ENCODE measurements at places on chromosomes 1 and 21.
A peak's percentile ranks its signal among the peaks of the same experiment; 100 is the strongest.

GRCh38 chr1:221093903-221094791 lies 214.9 kb downstream of the HLX start:
- no peak for DNase-seq

DNA sequence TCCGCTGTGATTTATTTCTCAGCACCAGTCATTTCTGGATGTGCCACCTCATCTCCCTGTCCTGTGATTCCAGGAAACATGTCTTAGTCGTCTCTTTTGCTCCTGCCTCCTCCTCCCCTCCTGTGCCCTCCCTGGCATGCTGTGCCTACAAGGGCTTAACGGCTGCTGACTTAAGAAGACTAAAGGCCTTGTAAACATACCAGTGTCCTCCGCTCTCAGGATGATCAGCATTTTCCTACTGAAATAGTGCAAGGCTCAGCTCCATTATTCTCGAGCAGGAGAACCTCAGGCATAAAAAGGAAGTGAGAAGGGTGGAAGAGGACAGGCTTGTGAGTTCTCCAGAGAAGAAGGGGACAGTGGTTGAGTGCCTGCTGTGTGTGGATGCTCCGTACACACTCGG lies 61.6 kb upstream of the RUNX3 start:
- DNase-seq, result no peak

DNA sequence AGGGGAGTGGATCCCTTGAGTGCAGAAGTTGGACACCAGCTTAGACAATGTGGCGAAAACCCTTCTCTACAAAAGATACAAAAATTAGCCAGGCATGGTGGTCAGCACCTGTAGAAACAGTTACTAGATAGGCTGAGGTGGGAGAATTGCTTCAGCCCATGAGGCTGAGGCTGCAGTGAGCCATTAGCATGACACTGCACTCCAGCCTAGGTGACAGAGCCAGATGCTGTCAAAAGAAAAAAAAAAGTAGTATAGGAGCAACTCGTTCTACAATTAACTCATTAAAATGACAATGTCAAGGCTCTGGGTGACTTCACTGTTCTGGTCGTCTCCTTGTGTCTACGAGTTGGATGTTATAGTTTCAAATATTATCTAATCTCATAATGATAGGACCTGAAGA lies 370.6 kb upstream of the NCAM2 start:
- DNase-seq, result no peak

- DNase-seq, result no peak
Observed at GRCh38 chr1:12202577-12202976, 27.3 kb upstream of the VPS13D start.

DNA sequence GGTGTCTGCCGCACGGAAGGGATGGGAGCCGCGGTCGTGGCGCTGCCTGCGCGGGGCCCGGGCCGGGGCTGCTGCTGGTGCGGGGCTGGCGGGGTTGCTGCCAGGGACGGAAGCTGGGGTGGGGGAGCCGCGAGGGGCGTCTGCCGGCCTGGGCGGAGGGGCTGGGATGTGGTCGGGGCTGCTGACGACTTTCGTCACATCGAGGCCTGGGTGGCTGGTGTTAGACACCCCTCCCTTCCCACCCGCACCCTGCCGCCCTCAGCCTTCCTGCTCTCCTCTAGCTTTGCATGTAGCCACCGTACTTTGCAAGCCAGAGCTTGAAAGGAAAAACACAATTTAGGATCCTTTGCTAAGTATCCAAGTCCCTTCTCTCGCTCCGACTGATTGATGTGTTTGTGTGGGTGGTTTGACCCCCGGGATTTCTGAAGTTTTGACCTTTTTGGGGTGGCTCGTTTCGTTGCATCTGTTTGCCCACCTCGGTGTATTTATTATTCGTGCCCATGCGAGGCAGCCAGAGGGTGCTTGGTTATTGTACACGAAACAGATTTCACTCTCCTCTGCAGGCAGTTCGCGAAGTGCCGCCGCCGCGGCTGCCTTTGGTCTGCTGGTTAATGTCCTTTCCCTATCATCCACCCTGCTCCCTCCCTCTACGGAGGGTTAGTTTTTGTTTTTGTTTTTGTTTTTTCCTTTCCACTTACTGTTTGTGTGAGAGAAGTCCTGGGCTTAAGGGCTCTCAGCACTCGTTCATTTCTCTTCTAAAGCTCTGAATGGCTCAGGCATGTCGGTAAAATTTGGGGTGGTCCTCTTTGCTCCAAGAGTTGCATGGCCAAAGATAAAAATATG lies 868 bp downstream of the C1orf21 start:
- DNase-seq, result no peak

- no peak for DNase-seq
Observed at GRCh38 chr1:46401154-46401913, 7.2 kb downstream of the FAAH start.

DNA sequence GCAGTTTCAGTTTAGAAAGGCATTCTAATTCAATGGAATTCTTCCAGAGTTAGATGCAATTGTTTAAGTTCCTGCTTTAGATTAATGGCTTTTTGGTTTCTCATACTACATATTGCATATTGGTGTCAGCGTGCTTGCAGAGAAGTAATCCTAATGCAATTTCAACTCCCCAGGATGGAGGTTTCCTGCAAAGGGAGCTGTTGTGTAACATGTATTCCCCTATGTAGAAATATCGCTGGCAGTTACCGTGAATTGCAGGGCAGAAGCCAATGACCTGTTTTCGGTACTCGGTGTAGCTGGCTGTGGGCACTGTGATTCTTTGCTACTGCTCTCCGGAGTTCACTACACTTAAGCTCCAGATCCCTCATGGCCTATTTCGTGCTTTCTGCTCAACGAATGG lies 256.1 kb upstream of the PTBP2 start:
- no peak for DNase-seq

DNA sequence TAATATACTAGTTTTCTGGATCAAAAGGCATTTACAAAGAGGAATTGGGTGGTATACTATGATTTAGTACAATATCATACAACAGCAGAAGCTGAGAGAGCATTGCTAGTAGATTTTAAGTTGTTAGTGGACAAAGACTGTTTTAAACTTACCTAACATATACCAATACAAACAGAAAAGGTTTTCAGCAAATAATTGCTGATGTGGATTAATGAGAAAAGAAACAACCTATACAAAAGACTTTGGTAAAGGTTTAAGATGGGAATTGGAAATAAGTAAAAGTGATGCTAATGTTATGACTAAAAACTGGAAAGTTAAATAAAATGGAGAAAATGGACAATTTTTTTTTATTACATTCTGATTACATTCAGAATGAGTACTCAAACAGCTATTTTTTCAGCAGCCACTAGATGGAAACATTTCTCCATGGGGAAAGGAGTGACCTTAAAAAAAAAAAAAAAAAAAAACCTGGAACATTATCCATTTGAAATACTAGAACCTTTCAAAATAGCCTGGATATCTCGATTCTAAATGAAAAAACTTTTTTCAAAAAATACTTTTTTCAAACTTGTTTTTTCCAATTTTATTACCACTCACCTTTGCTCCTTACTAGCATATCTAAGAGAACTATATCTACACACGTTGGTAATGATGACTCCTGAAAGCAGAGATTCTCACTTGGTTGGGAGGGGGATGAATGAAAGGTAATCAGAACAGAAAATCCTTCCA lies 55.4 kb downstream of the EPRS1 start:
- DNase-seq, result no peak

GRCh38 chr1:180842491-180843275 lies 70.0 kb upstream of the KIAA1614 start:
- DNase-seq, result no peak

GRCh38 chr1:205319081-205320018 lies 2.2 kb downstream of the NUAK2 start:
- peak; percentile 93 for DNase-seq

DNA sequence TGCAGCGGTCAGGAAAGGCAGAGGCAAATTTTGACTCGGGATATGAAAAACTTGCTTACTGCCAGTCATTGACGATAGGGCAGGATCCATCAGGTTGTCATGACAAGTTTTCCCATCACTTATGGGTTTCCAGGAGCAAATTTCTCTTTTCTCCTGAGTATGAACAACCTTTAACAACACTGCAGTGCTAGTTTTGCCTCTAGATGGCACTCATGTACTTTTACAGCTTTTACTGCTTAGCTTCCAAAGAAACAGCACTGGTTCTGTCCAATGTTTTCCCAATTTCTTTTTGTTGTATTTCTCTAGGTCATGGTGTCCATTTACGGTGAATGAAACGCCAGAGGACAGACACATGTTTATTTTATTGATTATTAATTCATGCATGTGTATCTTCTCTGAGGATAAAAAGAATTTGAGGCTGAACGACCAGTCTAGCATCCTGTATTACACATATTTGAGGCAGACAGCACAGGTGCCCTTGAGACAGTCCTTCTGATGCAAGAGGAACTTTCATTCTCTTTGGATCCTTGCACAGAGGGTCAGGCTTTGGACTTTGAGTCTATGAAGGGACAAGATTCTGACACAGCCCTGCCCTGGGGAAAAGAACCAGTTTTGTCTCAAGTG lies 112.3 kb upstream of the TRABD2B start:
- peak; percentile 16 for DNase-seq

DNA sequence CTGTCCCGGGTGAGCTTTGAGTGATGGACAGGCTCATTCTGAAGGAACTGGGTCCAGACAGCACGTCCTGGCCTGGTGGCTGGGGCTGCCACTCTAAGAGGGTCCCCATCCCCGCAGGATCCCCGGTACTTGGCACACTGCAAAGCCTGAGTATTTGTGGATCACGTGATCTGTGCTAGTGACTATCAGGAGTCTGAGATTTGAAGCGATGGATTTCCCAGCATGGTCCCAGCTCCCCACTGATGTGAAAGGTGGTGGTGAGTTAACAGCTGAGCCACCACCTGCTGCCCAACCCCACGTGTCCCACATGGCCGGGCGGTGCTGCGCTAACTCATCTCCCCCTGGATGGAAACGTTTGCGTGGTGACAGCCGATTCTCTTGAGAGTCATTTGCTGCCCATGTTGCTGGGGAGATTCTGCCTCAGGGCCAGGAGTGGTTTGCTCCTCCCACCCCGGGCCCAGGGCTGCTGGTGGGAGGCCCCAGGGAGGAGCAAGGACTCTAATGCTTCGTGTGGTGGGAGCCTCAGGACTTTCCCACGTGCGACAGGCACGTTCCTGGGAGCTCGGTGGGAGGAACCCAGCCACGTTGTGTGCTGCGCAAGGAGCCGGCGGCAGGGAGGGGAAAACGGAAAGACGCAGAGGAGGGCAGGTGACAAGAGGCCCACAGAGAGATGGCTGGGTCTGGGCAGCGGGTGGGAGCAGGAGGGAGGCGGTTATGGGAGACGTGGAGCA lies 15.1 kb downstream of the FAAP20 start:
- no peak for DNase-seq
